Right atrium auricular region (tissue), 2 donors: ENCODE measurements at places on chromosomes 5 and 9. TPM values are rescaled to one million over a fixed set of nuclear protein-coding genes. Genes with fewer than 3 reads are reported as not detected.
A peak's percentile ranks its signal among the peaks of the same experiment; 100 is the strongest.

GRCh38 chr9:121038804-121039203 lies 11.3 kb downstream of the C5 start:
- H3K27ac ChIP-seq, result no peak overlapping the region
- DNase-seq, result no peak
- H3K4me3 ChIP-seq, result no peak overlapping the region
- no peaks in the 10 kb centered on the region for H3K27me3 ChIP-seq
- H3K36me3 ChIP-seq, result no peaks in the 10 kb centered on the region

GRCh38 chr9:114761523-114761922 lies 44.3 kb downstream of the TNFSF15 start:
- no peak for DNase-seq
- H3K4me3 ChIP-seq, result no peak overlapping the region
- no peaks in the 10 kb centered on the region for H3K27me3 ChIP-seq
- H3K27ac ChIP-seq, result no peak overlapping the region
- H3K36me3 ChIP-seq, result no peaks in the 10 kb centered on the region
- no peaks in the 10 kb centered on the region for H3K4me1 ChIP-seq

DNA sequence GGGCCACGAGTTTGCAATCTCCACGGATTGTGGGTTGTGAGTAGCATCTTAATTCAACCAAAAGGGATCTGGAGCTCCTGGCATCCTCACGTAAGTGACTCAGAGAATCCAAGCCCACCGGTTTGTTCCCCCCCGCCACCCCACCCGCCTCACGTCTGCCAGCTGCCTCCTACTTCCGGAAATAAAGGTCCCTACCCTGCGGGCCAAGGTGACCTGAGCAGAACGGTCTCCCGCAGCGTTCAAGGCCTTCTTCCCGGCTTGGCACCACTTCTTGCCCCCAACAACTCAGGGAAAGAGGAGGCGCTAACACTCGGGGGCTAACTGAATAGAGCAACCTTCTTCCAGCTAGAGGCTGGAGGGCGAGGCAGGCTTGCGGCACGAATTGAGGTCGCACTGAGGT lies 8.8 kb upstream of the GPRIN1 start:
- no peak for DNase-seq
- H3K27ac ChIP-seq, result no peak overlapping the region
- no peaks in the 10 kb centered on the region for H3K36me3 ChIP-seq
- H3K27me3 ChIP-seq, result peaks cover 5% of the 10 kb centered on the region

DNA sequence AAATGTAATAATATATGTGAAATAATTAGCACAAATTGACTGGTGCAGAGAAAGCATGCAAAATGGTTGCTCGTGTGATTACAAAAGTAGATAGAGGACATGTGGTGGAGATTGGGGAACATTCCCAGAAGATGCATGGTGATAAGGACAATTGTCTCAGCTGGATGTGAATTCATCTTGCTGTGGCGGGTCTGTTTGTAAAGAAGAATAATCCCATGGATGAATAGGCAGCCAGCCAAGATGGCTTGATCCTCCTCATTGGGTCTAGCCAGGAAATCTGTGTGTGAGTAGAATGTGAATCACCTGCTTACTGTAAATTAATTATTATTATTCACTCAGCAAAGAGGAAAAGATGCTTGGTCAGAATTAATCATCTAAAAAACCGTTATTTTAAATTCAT lies 12.6 kb upstream of the DPYSL3 start:
- no peaks in the 10 kb centered on the region for H3K36me3 ChIP-seq
- DNase-seq, result no peak
- H3K4me3 ChIP-seq, result no peak overlapping the region

DNA sequence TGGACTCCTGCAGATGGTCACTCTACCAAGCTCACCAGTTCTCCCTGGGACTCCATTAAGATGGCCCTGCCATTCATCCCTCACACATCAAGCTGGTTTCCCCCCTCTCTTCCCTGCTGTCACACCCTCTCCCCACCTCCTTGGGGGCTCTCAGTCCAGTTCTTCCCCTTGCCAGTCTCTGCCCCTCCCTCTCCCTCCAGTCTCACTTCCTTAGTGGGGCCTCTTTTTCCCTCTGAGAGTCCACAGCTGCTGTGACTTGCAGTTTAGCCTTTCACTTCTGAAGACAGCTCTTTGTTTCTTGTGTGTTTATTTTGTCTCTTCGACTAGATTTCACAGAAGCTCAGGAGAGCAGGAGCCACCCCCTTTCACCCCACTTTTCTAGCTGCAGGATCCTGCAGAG lies 10.5 kb downstream of the DOCK2 start:
- peaks cover 33% of the 10 kb centered on the region for H3K4me1 ChIP-seq
- no peaks in the 10 kb centered on the region for H3K27me3 ChIP-seq
- no peak overlapping the region for H3K27ac ChIP-seq
- no peaks in the 10 kb centered on the region for H3K36me3 ChIP-seq
- H3K4me3 ChIP-seq, result no peak overlapping the region
- no peak for DNase-seq

DNA sequence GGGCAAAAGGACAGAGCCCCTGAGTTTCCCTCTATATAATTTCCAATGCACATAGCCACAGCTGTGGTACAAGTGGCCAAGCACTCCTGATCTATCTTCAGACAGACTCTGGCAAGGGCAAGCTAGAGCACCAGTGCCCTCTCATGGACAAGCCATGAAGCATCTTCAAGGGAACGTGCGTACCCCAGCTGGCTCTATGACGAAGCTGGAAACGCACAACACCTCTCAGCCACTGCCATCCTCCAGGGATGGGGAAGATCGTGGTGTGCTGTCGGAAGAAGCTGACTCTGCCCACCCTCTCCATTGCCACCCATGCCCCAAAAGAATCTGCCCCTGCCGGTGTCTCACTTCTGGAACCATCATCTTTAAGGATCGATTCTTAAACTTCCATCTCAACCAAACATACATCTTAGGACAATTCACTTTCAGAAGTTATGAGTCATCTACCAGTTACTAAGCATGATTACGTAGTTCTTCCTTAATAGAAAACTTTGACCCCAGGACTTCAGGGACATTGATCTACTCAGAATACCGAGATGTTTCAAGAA lies 482.9 kb downstream of the AGTPBP1 start:
- H3K27ac ChIP-seq, result no peak overlapping the region
- no peaks in the 10 kb centered on the region for H3K27me3 ChIP-seq
- no peaks in the 10 kb centered on the region for H3K36me3 ChIP-seq
- peak; percentile 66 for DNase-seq

DNA sequence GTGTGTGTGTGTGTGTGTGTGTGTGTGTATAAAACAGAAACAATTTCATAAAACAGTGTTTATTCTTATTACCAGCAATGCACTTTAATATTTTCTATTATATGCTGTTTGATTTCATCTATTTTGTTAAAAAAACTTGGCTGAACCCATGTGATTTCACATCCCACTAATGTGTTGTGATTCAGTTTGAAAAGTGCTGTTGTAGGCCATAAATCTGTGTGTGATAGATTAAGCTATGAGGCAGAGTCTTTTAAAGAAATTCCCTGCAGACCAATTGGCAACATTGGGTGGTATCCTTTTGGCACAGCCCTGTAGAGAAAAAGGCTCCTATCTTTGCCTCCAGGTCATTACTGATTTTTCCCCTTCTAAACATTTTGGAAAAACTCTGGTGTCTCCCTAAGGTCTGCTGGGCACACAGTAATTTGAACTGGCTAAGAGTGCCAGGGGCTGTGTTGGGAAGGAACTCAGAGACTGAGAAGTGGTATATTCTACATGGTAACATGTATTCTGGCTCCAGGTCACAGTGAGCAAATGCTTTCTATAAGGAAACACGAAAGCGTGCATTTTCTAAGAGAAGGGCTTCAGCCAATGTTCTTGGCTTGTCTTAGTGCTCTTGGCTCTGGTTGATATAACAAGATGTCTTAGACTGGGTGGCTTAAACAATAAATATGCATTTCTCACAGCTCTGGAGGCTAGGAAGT lies 4.5 kb downstream of the CAMK4 start:
- H3K4me3 ChIP-seq, result no peak overlapping the region
- no peaks in the 10 kb centered on the region for H3K27me3 ChIP-seq
- no peaks in the 10 kb centered on the region for H3K36me3 ChIP-seq
- DNase-seq, result no peak
- peaks cover 11% of the 10 kb centered on the region for H3K4me1 ChIP-seq

Gene ASTN2
- total RNA-seq, result 32.2 TPM

Gene SPATA6L
- total RNA-seq, result 1.3 TPM

Gene PIP5KL1
- total RNA-seq, result 0.20 TPM

Gene HACD4
- 1.7 TPM for total RNA-seq
